NCI-H510A treated with DMSO at 0.1 percent for 48 hours (cell line): ENCODE measurements at places on chromosomes 7 and 10.

DNA sequence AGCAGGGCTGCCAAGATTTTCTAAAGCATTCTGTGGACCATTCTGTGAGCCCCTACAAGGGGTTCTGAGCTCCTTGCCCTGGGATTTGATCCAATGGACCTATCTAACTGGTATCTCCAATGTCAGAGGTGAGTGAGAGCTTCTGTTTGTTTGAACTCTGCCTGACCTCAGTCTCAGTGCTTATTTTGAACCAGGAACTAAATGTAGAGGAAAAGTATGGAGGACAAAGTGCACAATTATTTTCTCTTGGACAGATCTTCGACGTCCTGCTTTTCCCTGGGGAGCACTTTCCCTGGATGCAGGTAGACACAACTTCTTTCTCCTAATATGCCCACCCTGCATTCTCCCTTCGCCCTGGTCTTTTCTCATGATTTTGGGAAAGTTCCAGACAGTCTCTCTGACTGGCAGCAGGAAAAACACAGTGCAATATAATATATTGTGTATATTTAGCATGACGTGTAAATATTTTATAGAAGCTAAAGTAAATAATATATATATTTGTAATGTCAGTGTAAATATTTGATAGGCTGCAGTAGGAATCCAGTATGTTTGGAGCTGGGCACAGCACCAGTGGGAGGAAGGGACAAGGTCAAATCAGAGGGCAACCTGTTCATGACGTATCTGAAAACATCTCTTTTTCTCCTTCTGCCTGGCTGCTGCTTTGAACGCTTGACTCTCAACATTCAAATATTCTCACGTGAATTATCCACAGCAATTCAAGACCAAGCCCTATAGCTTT, 184.0 kb upstream of the LYZL1 start:
- DNase-seq: no peak

GRCh38 chr10:75408911-75409885, 7.6 kb upstream of the ZNF503 start:
- DNase-seq: peak; percentile 78

DNA sequence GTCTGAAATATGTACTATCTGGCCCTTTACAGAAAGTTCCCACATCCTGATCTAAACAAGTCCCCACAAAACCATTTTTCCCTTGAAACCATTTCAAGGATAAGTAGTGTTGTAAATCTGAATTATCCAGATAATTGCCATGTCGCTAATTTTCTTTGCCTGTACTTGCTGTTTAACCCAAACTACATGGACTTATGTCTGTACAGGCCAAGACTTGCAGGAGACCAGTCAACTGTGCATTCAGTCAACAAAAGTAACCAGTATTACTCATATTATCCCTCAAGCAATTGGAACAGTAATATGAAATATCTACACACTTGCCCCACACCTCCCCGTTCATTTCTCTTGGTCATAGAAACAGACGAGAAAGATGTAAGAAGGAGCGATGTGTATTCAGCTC, 347.8 kb upstream of the NFE2L3 start:
- DNase-seq: no peak

- DNase-seq: no peak
Measured at GRCh38 chr10:61942604-61943461, 41.3 kb downstream of the ARID5B start.

GRCh38 chr10:124588736-124589490, 127.3 kb downstream of the LHPP start:
- peak; percentile 72 for DNase-seq

DNA sequence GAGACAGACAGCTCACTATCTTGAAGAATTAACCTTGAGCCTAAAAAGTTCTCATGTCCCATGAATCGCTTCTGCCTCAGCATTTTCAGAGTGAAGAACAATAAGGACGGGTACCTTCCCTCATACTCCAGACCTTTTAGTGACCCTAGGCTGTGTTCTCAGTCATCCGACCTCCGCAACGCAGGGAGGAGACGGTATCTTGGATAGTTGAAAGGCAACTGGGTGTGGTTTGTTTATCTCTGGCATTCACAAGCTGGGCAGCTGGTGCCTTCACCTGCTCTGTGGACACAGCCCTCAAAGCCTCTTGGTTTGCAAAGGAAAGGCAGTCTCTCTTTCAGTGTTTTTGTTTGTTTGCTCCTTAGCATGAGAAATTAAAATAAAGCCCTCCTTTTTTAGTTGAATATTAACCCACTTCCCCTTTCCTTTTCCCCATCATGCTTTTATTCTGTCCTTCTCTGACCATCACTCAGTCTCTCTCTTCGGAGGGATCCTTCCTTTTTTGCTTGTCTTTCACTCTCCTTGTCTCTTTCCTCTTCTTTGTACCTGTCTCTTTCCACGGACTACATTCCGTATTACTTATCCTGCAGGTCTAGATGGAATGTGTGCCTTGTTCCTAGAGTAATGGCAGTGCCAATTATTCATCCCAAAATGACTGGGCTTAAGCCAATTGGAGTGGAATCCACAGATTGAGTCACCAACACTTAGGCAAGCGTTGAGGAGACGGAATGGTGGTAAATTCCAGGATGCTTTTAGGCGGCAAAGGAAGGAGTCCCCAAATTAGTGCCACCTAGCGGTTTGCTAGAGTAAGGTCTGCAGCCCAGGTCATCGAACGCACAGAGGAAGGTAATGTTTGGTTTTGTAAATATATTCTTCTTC, 45.8 kb downstream of the PRR15 start:
- DNase-seq: peak; percentile 76

DNA sequence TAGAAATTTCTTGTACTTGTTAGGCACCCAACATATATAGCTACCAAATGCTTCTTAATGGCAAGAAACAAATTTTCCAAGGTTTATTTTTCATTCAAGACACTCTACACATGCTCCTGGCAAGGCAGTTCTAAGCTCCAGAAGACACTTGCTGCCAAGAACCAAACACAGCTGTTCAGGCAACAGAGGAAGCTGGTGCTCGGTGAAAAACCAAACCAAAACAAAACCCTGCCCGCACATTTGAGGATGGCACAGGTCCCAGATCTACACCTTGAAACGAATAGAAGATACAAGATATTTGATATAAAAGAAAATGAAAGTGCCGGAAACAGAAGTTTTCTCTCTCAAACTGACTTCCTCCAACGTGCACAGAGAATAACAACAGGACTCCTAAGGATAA, 4.9 kb upstream of the DNTT start:
- no peak for DNase-seq

- peak; percentile 15 for DNase-seq
Measured at GRCh38 chr7:129684777-129685176, 73.3 kb downstream of the NRF1 start.

DNA sequence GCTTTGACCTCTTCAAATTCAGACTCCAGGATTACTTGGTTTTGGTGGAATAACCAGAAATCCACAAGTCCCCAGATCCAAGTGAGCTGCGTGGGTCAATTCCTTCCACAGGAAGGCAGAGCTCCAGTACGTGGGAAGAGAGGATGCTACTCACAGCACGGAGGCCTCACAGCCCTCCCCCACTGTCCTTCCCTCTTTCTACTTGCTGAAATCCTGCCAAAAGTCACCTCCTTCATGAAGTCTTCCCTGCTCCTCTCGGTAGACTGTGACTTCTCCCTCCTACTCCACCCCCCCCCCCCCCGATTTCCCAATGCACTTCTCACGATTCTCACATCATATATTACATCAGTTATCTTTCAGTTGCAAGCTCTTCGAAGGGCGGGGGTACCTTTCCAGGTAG, 12.3 kb downstream of the CAMK2G start:
- DNase-seq: no peak

DNA sequence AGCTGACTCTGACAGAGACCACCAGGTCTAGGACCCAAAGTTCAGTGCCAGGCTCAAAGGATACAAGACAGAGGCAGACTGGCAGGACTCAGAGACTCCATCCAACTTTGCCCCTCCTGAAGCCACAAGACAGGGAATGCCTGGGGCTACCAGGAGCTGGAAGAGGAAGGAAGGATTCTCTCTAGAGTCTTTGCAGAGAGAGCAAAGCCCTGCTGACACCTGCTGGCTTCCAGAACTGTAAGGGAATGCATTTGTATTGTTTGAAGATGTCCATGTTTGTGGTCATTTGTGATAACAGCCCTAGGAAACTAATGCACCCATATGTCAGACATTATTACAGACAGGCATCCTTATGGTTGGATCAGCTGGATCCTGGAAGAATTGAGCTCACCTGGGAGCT, 132.3 kb upstream of the C7orf33 start:
- DNase-seq: no peak

DNA sequence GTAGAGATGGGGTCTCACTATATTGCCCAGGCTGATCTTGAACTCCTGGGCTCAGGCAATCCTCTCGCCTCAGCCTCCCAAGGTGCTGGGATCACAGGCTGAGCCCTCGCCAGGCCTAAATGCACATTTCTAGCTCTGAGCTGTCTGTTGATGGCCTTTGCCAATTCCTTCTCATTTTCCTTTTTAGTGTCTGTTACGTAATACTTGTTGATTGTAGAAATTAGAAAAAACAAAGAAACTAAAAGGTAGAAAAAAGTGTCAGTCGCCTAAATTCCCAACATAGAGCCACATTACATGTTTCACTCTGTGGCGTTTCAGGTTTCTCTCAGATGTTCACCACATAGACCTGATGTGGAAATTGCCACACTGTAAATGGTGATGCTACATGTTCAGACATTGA, 44.0 kb upstream of the RASGEF1A start:
- no peak for DNase-seq

DNA sequence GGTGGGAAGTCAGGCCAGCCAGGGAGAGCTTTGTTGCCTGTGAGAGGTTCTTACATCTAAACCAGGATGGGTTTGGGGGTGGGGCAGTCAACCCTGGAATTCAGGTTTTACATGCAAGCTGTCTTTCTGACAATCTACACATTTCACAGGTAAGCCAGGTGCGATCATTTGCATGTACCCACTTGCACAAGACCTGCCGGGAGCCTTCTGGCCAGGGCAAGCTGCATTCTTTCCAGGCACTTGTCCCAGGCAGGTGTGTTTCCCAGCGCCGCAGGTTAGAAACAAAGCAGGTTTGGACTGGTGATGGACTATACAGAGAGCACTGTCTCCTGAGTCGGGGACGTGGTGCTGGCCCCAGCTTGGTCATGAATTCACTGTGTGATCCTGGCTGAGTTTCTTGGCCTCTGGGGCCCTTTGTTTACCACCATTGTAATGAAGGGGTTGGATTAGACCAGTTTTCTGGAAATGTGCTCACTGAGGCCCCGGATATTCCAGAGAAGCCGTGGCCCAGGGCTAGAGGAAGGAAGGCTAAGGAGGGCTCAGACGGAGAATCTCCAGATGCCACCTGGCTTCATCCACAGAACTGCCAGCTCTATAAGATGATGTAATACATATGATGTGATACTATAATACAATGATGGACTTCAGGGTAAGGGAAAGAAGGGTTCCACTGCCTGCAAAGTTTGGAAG, 205.2 kb upstream of the SVIL start:
- DNase-seq: peak; percentile 66

DNA sequence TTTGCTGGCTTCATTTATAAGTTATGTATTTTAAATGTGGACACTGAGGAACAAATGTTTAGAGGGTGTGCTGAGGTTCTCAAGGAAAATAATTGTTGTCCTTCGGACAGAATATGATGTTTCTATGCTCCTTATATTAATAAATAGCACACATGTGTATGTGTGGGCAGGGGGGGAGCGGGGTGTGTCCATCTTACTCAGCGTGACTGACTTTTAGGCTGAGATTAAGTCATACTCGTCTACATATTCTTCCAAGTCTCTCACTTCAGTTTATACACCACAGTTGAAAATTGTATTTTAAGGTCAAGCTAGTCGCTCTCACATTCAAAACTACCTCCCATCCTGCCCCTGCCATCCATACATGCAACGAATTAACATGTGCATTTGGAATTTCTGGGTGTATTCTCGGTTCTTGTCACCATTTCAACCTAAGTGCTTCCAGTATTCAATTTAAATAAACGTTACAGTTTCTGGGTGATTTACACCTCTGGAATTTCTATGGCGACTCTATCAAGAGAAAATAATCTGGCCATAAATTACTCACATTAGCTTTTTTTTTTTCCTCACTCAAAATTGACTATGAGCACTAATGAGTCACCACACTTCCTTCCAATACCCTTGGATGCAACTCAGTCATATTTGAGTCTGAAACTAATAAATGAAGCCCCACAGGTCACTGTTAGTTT, 3.3 kb downstream of the PCDH15 start:
- no peak for DNase-seq

GRCh38 chr7:12715372-12716133, 28.1 kb downstream of the ARL4A start:
- DNase-seq: peak; percentile 84

- no peak for DNase-seq
Measured at GRCh38 chr10:123496375-123496774, 169.8 kb upstream of the GPR26 start.

DNA sequence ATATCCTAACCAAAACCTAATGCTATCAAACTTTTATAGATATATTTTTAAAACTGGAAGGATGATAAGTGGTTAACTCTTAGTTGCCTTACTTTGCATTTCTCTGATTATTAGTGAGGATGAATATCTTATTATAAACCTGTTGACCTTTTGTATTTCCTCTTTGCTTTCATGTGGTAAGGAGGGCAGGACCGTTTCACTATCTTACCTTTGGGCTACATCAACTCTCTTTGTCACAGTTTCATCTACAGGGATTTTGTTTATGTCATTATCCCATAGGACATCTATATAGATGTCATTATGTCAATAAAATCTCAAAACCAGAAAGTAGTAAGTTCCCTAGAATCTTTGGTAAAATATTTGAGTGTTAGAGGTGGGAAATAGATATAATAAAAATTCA, 219.3 kb downstream of the THSD7A start:
- DNase-seq: no peak

DNA sequence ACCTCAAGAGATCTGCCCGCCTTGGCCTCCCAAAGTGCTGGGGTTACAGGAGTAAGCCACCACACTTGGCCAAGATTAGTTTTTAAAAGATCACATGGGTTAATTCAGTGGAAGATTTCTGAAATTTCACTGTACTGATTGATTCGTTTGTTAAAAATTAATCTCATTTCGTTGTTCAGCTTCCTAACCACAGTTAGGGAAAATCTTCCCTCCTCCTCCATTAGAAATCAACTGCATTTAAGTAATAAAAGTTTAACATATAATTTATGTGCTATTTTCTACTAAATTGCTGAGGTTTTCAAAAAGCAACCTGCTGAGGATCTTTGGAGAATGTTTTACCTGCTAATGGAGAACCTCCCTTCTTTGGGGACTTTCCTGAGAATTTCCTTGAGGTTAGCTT, 522.4 kb downstream of the GATA3 start:
- no peak for DNase-seq

- no peak for DNase-seq
Measured at GRCh38 chr7:51046482-51046881, 263.8 kb upstream of the GRB10 start.

- no peak for DNase-seq
Measured at GRCh38 chr10:128729910-128730420, 603.7 kb upstream of the MKI67 start.

- DNase-seq: no peak
Measured at GRCh38 chr7:564176-564865, 44.7 kb upstream of the PDGFA start.

GRCh38 chr7:131608116-131608500, 51.7 kb upstream of the PODXL start:
- DNase-seq: no peak
